Tibial artery (tissue), 4 donors: ENCODE measurements at places on chromosomes 2 and 18.

- DNase-seq: no peak
These were observed 16.1 kb downstream of the TMEM127 start for GRCh38 chr2:96249654-96250053.

DNA sequence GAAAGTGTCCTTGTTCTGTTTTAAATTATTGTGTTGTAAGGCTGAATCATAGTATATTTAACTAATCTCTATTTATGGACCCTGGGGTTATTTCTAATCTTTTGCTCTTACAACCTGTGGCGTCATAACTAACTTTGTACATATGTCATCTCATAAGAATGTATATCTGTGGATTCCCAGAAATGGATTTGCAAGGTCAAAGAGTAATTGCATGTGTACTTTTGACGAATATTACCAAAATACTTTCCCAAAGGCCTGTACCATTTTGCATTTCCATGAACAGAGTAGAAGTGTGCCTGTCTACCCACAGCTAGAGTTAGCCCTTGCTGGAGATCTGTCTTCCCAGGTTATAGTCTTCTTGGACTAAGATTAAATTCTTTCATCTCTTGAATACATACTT is 42.8 kb downstream of the SEMA4F start:
- no peak for DNase-seq

GRCh38 chr18:30684825-30685481 is 357.6 kb downstream of the DSC3 start:
- no peak for DNase-seq

GRCh38 chr2:182504903-182505302 is 78.1 kb upstream of the PDE1A start:
- no peak for DNase-seq

DNA sequence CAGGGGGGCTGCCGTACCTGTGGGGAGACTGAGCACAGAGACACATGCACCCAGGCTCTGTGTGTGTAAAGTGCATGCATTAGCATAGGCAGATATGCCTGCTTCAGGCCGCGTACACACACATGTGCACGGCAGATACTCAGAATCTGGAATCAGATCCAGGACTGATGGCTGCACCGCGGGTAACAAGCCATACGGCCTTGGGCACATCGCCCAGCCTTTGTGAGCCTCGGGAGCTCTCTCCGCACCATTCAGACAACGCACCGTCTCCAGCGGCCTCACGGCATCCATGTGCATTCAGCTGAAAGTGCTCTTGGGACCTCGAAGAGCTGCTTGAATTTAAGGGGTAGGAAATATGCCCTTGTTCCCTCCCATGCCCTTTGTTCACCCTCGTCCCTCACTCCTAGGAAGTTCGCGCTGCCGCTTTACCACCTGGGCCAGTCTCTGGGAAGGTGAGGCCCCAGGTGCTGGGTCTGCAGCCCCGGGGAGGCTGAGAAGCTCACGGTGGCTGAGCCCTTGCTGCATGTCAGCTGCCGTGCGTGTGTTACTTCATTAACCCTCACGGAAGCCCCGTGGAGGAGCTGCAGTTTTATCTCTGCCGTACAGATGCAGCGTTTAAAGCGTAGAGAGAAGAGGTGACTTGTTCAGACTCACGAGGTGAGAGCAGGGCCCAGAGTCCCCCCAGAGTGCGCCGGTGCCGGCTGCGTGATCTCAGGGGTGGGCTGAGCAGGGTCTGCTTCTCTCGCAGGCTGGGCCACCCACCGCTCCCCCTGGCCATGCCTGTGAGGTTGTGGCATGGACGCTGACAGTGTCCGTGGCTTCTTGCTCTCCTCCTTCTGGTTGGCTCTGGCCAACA is 377.7 kb upstream of the MYT1L start:
- no peak for DNase-seq

DNA sequence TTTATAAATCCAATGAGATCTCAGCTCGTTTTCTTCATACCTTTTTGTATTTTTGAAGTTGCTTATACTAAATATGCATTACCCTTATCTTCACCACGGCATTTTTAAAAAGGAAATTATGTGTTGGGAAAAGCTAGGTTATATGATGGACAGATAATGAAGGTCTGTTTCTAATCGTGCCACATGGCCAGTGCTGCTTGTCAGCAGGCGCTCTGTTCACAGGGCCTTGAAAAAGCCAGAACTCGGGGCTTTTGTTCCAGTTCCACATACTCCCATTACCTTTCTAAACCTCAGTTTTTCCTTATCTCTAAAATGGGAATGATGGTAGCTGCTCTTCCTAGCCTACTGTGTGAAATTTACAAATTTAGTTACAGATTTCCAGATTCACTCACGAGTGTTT is 42.0 kb downstream of the EPAS1 start:
- no peak for DNase-seq

- DNase-seq: no peak
These were observed 1.1 kb upstream of the TET3 start for GRCh38 chr2:73983322-73984202.

- DNase-seq: no peak
These were observed 130.0 kb upstream of the RND3 start for GRCh38 chr2:150617351-150617978.

DNA sequence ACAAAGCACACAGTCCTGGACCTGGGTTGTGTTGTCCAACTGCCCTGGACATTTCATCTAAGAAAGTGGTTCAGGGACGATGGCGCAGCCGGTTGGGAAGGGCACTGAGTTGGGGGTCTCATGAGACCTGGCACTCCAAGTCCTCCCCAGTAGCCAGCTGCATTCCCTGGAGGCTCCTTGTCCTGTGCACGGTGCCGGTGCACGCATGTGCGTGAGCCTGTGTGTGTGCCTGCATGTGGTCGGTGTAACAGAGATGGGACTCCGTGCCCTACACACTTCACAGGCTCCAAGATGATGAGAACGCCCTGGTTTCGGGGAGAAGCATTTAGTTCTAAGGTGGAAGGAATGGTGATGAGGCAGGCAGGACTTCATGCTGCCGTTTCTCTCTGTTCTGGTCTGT is 124.9 kb upstream of the PXDN start:
- no peak for DNase-seq
